ENCODE measurements at places on chromosomes 4 and X. TPM values are rescaled to one million over a fixed set of nuclear protein-coding genes. Genes with fewer than 3 reads are reported as not detected.
A peak's percentile ranks its signal among the peaks of the same experiment; 100 is the strongest.

DNA sequence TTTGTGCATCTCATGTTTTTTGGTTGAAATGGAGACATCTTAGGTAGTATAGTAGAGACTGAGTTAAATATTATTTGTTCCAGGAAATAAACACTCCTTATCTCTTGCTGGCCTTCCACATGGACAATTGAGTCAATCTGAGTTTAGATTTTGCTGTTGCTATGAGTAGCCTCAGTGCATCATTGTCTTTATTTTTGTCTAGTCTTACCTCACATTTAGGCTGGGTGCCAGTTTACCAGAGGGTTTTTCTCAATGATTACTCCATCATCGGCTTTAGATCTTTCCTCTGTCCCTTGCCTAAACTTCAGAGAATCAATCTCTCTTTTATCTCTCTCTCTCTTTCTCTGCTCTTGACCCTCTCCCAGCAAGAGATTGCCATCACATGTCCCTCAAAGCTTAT is 73.6 kb downstream of the GABRB1 start:
- no peak for DNase-seq

The TMEM156 gene
- not detected for total RNA-seq

GRCh38 chr4:175813821-175814220 is 1.8 kb upstream of the GPM6A start:
- peak; percentile 83 for DNase-seq

DNA sequence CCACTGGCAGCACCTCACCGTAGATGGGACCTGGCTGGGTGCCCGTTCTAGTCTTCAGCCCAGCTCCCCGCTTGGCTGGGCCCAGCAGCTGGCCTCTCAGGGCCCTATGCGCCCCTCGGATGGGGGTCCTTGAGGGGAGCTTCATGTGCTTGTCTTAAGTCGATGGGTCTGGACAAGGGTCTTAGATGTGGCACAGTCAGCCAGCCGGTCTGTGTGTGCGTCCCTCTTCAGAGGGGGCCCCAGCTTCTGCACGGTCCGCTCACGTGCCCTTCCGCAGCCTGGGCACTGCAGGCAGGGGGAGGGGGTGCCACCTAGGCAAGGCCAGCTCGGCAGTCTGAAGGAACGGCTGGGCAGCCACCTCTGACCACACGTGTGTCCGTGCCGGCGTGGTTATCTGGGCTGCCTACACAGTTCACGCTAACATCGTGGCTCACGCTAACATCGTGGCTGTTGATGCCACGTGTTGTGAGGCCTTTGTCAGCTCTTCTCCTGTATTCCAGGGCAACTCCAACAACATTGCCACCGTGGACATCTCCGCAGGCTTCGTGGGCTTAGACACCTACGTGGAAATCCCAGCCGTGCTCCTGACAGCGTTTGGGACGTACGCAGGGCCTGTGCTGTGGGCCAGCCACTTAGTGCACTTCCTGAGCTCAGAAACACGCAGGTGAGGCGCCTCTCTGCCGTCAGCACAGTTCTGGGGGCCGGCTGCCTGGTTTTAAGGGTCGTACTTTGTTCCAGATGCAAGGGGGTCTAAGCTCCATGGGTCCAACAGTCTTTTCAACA is 34.5 kb downstream of the PIGG start:
- DNase-seq: no peak

GRCh38 chr4:16684097-16684496 is 214.3 kb downstream of the LDB2 start:
- no peak for DNase-seq

GRCh38 chr4:182752158-182752910 is 164.9 kb downstream of the DCTD start:
- DNase-seq: no peak

DNA sequence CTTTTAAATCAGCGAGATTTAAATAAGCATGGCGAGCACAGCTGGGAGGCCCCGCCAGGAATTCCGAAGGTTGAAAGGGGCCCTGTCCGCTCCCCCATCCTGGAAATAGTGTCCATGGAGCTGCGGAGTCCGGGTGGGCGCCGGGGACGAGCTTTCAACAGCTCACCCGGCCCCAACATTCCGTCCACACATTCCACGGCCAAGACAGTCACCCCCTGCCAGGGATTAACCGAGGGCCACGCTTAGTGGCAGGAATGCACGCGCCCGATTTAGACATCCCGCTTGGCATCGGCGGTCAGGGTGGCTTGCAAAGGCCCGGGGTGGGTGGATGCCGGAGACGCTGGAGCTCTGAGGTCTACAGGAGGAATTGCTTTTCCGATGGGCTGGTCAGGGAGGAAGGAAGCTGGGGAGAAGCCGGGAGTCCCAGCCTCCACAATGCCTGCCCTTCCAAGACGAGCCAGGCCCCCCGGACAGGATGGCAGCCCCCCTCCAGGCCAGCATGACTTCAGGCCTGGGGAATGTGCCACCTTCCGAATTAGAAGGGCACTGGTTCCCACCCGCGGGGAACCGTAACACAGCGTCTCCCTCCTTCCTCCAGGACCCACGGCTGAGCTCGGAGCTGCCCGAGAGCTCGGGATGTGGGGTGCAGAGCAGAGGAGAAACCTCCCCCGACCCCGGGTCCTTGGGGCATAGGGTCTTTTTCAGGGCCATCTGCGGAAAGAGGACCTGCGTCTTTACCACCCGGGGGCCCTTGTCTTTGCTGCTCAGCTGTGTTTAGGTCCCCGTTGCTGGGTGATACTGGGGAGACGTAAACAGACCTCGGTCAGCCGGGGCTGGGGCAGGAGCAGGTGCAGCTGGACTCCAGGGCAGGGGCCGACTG is 26.9 kb upstream of the PPP2R3B start:
- DNase-seq: no peak

DNA sequence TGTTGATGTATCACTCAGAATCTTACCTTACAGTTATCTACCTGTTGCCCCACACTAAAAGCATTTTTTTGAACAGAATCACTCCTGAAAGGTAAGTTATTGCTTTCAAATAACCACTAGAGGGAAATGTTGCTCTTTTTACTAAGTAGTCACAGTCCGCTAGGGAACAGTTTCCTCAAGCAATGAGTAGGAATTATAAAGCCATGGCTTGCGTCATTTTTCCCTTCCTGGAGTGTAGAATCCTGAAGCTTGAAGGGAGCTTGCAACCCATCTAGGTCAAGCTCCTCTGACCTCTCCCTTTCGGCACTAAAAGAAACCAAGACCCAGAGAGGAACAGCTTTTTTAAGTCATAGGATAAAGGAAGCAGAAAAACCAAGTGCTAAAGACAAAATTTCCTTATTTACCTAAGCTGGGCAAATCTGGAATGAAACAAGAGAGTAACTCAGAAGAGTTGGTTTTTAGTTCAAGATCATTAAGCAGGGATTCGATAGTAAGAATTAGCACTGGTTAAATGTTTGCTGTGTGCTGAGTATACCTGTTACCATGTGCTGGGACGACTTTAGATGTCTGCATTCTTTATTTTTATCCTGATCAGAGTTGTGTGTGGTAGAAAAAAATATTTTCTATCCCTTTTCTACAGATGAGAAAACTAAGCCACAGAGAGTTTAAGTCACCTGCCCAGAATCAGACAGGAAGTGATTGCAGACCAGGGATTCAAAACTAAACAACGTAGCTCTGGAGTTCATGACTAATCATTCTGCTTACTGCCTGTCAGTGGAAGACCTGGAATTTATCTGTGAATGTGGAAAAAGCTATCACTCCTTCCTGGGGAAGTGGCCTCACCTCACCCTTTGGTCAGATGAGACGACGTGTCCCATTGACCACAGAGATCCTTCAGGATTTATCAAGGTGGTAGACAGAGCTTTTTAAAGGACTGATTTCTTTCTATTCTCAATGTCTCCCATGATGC is 631.5 kb downstream of the RAB28 start:
- DNase-seq: peak; percentile 67

DNA sequence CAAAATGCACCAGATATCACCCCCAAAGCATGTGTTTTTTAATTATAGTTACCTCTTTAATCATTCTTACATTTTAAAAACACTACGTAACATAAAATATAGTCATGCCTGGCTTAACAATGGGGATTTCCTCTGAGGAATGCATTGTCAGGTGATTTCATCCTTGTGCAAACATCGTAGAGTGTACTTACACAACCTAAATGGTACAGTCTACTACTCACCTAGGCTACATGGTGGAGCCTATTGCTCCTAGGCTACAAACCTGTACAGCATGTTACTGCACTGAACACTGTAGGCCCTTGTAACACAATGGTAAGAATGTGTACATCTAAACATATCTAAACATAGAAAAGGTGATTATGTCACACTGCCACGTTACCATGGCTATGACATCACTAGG is 208.6 kb downstream of the SPOCK3 start:
- no peak for DNase-seq

The ZNF718 gene
- 8.3 TPM for total RNA-seq

The DCK gene
- total RNA-seq: 22.2 TPM

The NXF3 gene
- total RNA-seq: not detected

DNA sequence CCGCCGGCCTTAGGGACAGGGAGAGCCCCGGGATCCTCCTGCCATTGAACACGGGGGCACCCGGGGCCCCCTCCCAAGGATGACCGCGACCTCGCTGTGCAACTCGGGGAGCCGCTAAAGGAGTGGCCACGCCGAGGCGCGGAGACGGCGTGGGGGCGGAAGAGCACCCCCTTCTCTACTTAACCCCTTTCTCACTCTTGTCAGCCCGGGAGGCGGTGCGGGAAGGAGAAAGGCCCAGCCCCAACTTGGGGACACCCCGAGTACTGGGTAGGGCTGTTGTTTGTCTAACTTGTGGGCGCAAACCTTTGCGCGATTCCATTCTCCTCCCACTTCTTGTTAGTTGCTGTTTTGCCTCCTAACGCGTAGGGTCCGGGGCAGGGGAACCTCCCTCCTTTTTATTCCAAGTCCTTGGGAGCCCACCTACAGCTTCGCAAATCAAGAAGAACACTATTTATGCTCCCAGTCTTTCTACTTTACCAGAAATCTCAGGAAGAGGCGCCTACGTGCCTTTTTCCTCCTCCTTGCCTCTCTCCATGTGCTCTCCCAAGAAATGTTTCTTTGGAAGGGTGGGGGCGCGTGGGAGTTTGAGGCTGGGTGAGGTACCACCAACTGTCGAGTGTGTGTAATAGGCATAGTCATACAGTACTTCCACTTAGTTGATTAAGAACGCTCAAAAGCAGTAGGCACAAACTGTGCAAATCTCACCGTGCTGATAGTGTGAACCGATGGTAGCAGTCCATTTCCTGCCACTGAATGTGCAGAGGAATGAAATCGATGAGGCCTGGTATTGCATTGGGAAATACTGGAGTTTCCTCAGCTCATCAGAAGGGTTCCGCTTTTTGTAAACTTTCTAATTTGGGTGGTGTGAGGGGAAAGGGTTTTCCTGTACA is 813 bp downstream of the DIAPH2 start:
- peak; percentile 1 for DNase-seq

The ZNF81 gene
- total RNA-seq: 0.49 TPM

DNA sequence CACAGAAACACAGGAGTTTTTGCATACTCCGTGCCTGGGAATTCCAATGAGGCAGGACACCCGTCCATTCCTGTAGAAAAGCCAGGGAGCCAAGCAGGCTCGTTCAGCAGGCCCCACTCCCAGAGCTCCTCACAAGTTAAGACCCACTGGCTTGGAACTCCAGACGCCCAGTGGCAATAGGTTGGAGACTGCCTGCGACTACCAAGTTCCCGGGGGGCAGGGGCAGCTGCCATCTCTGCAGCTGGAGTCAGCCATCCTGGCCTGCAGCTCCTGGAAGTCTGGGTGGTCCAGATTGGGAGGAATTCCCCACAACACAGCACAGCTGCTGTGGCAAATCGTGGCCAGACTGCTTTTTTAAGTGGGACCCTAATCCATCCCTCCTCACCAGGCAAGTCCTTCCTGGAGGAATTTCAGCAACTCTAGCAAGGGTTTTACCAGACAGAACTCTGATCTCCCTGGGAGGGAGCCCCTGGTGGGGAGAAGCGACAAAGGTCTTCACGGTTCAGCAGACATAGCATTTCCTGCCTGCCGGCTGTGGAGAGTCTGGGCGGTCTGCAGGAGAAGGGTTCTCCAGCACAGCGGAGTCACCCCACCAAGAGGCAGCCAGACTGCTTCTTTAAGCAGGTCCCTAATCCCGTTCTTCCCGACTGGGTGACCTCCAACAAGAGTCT is 231.9 kb downstream of the STPG2 start:
- no peak for DNase-seq

DNA sequence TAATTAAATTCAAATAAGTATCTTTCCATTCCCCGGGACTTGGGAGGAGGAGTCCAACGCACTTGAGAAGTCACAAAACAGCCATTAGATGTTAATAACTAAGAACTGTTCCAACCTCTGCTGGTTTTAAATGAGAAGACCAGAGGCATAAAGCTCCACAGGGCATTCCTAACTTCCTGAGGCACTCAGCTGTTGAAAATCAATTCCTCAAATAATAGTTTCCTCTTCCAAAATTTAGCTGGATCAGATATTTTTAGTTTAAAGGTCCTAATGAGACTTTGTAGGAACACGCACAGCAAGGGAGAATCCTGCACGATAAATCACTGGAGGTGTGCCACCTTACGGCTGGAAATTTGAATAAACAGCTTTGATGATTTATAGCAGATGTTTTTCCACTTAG is 504.3 kb upstream of the ZFP42 start:
- no peak for DNase-seq

The VSIG4 gene
- not detected for total RNA-seq

- DNase-seq: no peak
Measured at GRCh38 chr4:126890383-126890782, 742.4 kb upstream of the INTU start.

- DNase-seq: peak; percentile 55
Measured at GRCh38 chr4:21991050-21991449, 42.5 kb upstream of the KCNIP4 start.

DNA sequence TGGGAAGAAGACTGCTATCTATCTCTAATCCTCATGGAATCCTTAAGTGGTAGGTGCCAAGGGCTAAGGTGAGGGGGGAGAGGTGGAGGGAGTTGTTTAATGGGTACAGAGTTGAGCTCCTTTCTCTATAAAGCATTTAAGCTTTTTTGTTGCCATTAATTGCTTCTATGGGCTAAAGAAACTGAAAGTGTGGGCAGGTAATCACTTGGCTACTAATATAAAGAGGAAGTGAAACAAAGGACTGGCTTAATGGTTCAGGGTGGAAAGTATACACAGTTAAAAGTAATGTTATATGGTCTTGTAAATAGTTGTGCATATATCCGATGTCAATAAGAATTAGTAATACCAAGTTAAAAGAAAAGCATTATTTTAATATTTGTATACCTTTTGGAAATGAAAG is 83.9 kb downstream of the POLA1 start:
- DNase-seq: no peak
